Activated CD4-positive, CD25-positive, alpha-beta regulatory T cell (primary cell): ENCODE measurements at places on chromosomes 6 and 20.

DNA sequence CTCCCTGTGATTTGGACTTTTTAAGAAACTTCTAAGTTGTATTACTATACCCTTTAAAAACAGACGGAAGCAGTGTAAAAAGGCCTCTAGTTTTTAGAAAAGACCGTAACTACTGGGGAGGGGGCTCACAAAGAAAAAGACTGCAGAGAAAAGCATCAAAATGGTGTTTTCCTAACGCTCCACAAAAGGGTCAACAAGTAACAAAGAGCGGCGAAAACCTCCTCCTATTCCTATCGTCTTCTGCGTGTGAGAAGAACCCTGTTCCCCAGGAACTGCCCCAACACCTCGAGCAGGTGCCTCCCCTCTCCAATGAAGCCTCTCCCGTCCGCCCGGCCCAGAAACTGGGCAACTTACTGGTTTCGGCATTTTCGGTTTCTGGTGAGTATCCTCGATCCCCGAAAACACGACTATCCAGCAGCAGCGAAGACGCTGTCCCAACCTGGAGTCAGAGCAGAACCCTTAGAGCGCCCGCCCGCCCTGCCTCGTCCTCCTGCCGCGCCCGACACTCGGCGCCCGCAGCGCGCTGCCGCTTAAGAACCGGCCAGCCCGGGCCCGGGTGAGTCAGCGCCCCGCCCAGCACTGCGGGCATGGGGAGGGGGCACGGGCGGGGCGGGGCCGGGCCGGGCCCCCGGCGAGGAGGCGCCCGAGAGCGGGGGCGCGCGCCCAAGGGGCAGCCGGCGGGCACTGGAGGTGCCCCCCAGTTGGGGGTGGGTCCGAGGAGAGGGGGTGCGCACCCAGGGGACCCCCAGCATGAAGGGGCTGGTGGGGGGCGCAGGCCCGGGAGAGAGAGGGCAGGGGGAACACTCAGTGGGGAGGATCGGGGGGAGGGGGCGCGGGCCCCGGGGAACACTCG is 1.2 kb downstream of the EZR start:
- peak; percentile 70 for DNase-seq

DNA sequence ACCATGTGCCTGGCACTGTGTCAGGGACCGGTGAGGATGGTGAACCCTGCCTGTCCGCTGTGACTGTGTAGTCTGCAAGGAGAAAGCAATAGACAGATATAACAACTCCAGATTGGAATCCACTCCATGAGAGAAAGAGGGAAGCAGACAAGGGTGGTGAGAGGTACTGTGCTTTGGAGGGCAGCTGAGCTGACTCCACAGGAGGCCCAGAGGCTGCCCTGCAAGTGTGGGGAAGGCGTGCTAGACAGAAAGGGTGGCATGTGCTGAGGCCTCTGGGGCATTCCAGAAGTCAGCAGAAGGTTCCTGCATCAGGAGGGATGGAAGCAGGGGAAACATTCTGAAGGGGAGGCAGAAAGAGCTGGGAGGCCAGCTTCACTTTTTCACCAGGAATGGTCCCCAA is 39.3 kb upstream of the APCDD1L start:
- no peak for DNase-seq

- DNase-seq: no peak
Observed at GRCh38 chr20:16710781-16711180, 19.0 kb upstream of the SNRPB2 start.

- no peak for DNase-seq
Observed at GRCh38 chr20:34987288-34988190, 31.9 kb downstream of the MYH7B start.
